Stimulated activated CD4-positive, alpha-beta T cell treated with anti-CD3 and anti-CD28 coated beads, TNF-alpha, amount 100 ng/mL, for 48 hours (primary cell): ENCODE measurements at places on chromosomes 5 and 9.
A peak's percentile ranks its signal among the peaks of the same experiment; 100 is the strongest.

DNA sequence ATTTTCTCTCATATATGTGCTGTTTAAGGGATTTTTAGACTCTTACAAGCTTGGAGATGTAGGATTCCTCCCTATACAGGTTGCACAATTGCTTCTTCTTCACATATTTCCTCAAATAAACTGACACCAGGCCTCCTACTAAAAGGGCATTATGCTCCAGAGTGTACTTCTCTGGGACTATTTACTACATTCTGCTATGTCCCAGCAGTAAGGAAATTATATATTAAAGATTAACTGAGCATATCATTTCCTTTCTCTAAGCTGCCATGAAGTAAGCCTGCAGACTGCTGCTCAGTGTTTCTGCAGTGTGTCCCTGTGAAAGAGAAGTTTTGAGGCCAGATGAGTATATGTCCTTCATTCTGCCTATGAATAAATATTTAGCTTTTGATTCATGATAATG is 356.9 kb upstream of the NUDT12 start:
- DNase-seq, result no peak

DNA sequence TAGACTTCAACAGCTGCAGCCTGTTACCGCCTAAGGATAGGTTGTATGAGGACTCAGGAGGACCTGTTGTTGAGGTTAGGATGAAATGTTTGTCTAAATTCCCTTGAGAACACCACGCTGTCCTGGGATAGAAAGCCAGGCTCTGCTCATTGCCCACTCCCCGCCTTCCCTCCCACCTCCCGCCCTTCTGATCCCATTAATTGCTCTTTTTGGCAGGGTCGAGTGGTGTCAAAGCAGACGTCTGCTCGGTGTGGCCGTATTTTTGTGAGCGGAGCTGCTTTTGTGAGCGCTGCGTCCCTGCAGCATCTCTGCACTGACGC is 62.3 kb downstream of the SPATA31C2 start:
- no peak for DNase-seq

GRCh38 chr9:136103651-136104487 is 8.8 kb upstream of the NACC2 start:
- no peak for DNase-seq

DNA sequence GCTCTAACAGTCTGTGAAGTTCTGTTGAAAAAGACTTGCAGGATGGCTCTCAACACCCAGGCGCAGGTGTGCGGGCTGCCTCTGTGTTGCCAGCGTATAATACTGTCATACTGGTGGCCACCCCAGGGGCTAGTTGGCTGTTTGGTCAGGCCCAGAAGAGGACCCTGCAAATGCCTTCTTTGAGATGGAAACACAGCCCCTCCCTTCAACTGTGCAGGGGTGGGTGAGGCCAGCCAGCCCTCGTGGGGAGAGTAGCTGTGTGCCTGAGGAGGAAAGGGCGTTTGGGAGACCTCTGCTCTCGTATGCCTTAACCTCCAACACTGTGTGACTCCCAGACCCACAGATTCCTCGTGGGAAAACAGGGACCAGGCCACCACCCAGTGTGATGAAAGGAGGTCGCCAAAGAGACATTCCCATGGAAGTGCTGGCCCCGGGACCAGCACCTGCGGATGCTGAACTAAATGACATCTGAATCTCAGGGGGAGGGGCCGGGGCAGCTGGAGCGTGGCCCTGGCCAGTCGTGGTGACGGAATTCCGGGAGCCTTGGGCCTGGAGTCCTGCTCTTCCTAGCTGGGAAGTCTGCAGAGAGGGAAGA is 11.3 kb upstream of the SCGB3A1 start:
- DNase-seq, result no peak

- no peak for DNase-seq
These were observed 25.1 kb downstream of the ERGIC1 start for GRCh38 chr5:172858990-172859811.

- no peak for DNase-seq
These were observed 310.0 kb downstream of the GLIS3 start for GRCh38 chr9:3989915-3990314.

GRCh38 chr5:37860206-37860605 is 20.4 kb upstream of the GDNF start:
- DNase-seq, result no peak

- no peak for DNase-seq
These were observed 69.9 kb upstream of the ZNF608 start for GRCh38 chr5:124816381-124816780.

GRCh38 chr9:126393876-126394275 is 67.2 kb downstream of the MVB12B start:
- DNase-seq, result no peak

- no peak for DNase-seq
These were observed 42.8 kb downstream of the TEK start for GRCh38 chr9:27151693-27152404.

DNA sequence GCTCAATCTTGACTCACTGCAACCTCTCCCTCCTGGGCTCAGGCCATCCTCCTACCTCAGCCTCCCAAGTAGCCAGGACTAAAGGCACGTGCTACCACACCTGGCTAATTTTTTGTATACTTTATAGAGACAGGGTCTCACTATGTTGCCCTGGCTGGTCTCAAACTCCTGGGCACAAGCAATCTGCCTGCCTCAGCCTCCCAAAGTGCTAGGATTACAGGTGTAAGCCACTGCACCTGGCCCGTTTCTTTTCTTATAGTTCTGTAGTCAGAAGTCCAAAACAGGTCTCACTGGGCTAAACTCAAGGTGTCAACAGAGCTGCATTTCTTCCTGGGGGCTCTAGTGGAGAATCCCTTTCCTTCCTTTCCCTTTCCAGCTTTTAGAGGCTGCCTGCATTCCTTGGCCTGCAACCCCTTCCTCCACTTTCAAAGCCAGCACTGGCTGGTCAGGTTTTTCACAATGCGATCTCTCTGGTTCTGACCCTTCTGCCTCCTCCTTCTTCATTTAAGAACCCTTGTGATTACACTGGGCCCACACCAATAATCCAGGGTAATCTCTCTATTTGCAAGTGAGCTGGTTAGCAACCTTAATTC is 16.3 kb downstream of the IRF1 start:
- DNase-seq, result no peak

DNA sequence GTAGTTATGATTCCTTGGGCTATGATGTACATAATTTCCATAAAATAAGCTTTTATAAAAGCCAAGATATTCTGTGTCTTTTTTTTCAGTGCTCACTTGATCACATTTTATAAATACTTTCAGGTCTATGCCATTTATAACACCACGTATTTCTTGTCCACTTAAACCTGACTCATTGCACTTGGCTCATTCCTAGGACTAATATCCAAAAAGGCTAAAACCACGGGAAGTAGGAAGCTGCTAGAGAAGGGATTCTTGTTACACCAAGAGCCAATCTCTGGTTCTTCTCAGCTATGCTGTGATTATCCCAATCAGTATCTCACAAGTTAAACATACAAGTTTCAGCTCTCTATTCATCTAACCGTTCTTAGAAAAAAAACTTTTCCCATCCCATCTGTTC is 80.4 kb upstream of the CDH6 start:
- no peak for DNase-seq

GRCh38 chr9:135989722-135990467 is 28.7 kb upstream of the UBAC1 start:
- no peak for DNase-seq

DNA sequence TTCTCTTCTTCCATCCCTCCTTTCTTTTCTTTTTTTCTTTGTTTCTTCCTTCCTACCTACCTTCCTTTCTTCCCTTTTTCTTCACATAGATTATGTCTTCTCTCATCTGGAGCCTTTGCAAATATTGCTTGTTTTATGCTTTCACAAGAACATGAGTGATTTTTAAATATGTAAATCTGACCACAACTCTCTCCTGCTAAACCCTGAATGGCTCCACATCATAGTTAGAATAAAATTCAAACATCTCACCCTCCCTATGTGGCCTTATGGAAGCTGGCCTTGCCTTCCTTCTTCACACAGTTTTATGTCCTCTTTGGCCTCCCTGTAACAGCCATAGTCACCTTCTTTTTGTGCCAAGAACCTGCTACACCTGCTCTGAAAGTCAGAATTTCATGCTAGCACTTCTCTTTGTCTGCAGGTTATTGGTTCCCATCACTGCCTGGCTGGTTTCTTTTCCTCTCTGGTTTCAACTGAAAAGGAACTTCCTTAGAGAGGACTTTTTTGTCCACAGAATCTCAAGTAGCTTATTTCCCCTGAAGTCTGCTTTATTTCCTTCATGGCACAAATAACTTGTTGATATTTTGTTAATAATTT is 114.3 kb upstream of the TNC start:
- DNase-seq, result no peak

DNA sequence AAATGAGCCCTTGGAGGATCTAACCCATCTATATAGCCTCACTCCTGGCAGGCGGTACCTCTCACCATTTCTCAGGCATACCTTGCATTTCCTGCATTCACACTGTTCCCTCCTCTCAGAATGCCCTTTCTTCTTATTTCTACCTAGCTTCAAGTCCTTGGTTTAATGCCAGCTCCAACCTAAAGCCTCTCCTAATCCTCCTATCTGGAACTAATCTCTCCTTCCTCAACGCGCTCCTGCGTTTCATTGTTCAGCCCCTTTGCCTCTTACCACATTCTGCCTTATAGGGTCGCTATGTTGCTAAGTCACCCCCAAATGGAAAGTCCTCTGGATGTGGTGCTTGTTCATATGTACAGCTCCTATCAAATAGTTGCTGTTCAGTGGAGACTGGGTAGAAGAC is 288.5 kb upstream of the TUT7 start:
- no peak for DNase-seq

- no peak for DNase-seq
These were observed 31.9 kb upstream of the F2R start for GRCh38 chr5:76683816-76684731.

DNA sequence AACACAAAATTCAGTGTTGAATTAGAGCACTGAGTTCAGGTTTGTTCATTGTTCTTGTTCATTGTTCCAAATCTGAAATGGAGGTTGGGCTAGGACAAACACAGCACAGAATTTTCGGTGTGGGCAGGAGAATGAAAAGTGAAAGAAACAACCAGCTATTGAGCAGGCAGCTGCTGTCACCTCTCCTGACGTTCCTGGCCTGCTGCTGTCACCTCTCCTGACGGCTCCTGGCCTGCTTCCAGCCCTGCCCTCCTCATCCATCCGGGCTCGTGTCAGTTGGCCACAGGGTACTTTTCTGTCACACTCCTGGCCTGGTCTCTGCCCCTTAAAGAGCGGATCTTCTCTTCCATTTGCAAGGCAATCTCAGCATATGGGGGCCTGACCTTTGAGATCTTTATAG is 45.2 kb upstream of the CKMT2 start:
- DNase-seq, result no peak

GRCh38 chr5:88675168-88675707 is 207.7 kb downstream of the MEF2C start:
- no peak for DNase-seq

GRCh38 chr9:137052998-137053943 is 590 bp downstream of the ENTPD2 start:
- no peak for DNase-seq

DNA sequence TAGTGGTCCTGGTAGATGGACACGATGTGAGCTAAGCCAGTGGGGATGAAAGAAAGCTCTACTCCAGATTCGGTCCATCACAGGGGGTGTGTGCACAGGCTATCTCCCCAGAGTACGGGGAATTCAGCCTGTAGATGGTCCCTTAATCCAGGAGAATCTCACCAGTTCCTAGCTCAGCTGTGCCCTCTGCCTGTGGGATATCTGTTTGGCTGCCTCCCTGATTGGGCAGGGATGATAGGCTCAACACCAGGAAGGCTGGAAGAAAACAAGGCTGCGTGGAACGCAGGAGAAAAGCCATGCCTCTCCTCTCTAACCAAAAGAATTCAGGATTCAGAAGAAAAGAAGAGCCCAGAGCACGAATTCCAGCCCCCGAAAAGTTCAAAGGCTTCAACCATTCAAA is 40.9 kb downstream of the VLDLR start:
- DNase-seq, result no peak

DNA sequence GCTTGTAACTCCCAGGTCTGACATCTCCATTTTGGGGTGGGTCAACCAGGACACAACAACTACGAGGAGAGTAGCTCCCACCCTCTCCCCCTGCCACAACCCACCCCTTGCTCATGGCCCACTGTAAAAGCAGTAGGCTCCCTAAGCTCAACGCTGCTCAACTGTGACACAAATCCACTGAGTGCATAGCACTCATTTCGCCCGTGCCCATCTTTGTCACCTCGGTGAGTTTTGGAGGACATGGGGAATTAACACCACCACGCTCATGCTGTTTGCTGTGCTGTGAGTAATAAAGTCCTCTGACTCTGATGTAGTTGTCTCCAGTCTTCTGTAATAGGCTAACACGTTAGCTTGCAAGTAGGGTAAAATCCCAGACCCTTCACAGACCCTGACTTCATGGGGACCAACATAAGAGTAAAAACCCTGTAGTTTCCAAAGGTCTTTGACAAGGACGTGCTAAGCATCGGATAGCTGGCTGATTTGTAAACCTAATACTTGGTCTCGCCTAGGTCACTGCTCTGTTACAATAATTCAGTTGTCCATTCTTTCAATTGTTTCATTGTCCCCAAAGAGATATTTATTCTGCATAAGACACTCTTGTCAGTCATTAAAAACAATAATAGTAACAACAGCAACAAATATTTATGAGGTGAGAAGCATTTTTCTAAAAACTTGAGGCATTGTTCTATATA is 7.7 kb downstream of the PLGRKT start:
- DNase-seq, result no peak

DNA sequence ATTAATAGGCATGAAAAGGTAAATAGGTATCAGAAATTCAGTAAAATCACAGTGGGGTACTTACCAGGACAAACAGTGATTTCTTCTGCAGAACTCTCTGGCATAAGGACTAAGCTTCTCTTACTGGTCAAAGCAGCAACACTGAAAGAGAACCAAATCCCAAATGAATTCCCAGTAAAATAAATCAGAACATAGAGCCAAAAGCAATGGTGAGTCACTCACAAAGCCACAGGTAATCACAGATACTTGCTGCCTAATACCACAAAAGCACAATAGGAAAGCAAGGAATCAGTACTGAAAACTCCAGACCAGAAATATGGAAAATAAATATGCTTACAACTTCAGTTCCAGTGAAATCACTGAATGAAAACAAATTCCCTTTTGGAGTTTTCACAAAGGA is 50.7 kb downstream of the UIMC1 start:
- no peak for DNase-seq

GRCh38 chr5:146672866-146673265 is 156.9 kb upstream of the GPR151 start:
- DNase-seq, result no peak

GRCh38 chr5:55172051-55172899 is 702 bp downstream of the CDC20B start:
- DNase-seq, result peak; percentile 39
